ENCODE measurements at places on chromosomes 6 and 20.

GRCh38 chr6:53044071-53044470 is 21.1 kb upstream of the FBXO9 start:
- peak; percentile 27 for DNase-seq

- no peak for DNase-seq
Observed at GRCh38 chr6:83086751-83087150, 19.3 kb downstream of the DOP1A start.

GRCh38 chr20:9294041-9294440 is 220.3 kb upstream of the LAMP5 start:
- DNase-seq, result no peak

GRCh38 chr6:23173234-23173633 is 603.9 kb downstream of the HDGFL1 start:
- DNase-seq, result no peak

GRCh38 chr6:21885532-21886114 is 292.1 kb downstream of the SOX4 start:
- DNase-seq, result peak; percentile 51

DNA sequence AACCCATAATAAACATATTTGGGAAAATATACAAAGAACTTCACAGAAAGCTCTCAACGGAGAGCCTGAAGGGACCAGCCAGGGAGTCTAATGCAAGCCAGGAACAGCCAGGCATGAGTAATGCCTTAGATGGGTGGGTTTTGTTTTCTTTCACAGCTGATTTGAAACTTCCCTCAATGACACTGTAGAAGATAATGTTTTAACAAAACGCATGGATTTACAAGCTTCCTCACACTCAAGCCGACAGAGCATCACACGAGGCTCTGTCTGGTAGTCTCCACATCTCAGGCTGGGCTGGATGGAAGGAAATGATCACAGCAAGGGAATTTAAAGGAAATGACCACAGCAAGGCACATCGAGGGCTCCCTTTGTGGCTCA is 113.9 kb downstream of the GMPR start:
- no peak for DNase-seq

DNA sequence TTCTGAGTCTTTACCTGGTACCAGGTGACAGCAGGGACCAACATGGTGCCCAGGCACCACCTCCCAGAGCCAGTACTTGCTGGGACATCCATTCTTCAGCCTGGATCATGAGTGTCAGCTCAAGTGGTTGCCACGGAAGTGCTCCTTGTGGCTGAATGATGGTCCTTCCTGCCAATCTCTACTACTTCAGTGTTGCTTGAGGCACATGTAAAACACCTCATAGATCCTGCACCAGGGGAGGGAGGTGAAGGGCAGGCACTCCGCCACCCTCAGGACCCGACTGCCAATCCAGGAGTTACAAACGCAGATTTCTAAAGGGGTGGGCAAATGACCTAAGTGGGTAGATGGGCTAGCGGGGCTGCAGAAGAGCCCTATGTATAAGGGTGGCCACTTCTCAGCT is 226.0 kb downstream of the PREX1 start:
- no peak for DNase-seq

- no peak for DNase-seq
Observed at GRCh38 chr20:6123649-6124014, 802 bp upstream of the FERMT1 start.

GRCh38 chr20:63120808-63121090 is 95.2 kb downstream of the YTHDF1 start:
- no peak for DNase-seq

GRCh38 chr20:11880680-11881079 is 37.0 kb upstream of the BTBD3 start:
- DNase-seq, result no peak

DNA sequence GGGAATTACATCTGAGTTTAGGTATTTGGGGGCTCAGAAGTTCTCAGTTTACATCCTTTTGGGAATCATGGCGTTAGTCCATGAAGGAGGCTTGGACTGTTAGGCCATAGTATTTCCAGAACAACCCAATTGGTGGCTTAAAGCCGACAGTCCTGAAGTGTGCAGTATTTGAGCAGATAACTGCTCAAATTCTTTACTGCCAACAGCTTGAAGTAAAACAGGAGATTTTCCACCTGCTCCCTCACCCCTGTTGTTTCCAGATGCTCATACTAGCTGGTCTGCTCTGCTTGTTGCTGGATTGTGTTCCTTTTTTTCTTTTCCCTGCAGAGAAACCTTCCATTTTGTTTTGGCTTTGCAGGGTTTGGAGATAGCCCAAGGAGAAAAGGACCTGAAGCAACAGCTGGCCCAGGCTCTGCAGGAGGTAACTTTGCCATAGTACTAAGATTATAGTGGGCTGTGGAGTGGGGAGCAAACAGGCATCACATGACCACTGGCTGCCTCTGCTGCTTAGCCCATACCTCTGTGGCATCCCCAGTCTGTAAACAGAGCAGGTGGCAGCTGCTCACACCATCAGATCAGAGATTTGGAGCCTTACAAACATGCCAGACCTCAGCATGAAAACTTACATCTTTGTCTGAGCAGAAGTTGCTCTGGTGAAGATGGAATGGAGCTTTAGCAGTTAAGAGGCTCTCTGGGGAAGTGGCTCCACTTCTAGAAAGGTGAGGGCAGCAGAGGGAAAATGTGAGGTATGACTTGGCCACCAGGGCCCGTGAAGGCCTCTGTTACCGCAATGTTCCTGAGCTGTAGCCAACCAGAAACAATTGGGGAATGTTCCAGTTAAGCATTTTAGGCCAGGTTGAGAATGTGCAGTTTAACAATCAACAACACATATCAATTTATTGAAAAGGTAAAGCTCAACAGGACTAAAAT is 17.6 kb downstream of the RNF8 start:
- peak; percentile 51 for DNase-seq

DNA sequence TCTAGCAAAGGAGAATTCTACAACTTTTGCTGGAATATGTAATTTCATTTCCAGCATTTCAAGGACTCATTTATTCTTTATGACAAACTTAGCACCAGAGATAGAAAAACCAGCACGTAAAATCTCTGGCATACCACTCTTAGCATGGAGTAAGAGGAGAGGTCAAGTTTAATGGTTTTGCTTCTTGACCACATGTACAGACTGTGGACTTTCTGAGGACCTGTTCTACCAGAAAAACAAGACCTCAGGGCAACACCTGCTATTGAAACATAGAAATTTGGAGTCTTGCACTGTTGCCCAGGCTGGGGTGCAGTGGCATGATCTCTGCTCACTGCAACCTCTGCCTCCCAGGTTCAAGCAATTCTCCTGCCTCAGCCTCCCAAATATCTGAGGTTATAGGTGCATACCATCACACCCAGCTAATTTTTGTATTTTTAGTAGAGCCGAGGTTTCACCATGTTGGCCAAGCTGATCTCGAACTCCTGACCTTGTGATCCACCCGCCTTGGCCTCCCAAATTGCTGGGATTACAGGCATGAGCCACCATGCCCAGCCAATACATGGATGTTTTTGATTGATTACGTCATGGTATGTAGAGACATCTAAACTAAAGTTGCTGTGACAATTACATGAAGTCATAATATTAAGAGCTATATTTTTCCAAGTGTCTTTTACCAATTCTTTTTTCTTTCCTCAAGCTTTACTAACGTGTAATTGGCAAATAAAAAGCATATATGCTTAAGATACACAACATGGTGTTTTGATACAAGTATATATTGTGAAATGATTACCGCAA is 36.1 kb downstream of the CRYBG1 start:
- no peak for DNase-seq

DNA sequence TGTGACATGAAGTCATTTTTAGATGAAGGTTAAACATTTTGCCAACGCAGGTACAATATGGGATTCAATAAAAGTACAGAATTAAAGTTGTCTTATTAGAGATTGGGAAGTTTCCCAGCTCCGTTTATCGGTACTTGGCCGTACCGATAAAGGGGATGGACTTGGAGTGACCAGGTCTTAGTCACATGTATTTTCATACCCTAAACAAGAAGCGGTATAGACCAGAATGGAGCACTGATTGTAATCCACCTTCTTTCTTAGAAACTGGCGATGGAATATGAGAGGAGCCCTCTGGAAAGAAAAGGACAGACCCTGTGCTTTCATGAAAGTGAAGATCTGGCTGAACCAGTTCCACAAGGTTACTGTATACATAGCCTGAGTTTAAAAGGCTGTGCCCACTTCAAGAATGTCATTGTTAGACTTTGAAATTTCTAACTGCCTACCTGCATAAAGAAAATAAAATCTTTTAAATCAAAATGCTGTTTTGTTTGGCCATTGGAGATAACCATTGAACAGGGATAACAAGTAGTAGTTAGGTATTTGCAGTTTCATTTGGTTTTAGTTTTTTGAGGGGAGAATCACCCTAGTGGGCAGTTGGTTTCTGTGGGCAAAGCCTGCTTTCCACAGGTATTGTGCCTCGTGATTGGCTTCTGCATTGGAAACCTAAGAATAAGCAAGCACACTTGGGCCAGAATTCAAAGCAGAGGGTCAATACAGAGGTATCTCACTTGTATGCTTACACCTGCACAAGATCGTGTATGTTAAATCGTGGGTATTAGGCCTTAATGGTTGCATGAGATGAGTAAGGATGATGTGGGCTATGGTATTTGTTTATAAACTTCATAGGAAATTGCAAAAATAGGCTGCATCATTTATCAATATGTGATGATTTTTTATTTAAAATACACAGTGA is 11.2 kb upstream of the ZNFX1 start:
- DNase-seq, result no peak

DNA sequence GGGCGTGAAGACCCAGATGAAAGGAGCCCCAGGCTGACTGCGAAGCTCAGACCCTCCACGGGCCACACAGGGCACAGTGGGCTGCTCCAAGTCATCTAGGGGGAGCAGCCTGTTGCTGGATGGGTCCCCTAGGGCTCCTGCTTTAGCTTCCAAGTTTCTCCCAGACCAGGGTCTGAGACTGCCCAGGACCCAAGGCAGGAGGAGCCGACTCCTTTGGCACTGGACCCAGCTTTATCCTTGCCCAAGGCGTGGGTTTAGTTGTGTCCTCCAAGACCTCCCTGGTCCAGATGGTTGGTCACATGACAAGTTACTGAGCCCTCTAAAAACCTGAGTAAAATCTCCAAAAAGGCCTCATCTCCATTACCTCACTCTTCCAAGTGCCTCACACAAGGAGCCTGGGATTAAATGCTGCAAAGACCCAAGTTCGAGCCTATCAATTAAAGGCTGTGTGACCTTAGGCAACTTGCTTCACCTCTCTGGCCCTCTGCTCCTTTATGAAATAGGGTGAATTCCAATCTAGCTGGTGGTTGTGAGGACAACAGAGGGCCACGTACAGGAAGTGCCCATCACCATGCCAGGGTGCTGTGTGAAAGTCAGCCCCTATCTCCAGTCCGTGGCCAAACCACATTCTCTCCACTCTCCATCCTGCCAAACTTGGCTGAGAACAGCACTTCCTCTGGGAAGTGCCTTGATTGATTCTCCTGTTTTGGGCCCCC is 2.5 kb downstream of the NECAB3 start:
- DNase-seq, result no peak

GRCh38 chr6:74137911-74138310 is 441.9 kb downstream of the CD109 start:
- no peak for DNase-seq

DNA sequence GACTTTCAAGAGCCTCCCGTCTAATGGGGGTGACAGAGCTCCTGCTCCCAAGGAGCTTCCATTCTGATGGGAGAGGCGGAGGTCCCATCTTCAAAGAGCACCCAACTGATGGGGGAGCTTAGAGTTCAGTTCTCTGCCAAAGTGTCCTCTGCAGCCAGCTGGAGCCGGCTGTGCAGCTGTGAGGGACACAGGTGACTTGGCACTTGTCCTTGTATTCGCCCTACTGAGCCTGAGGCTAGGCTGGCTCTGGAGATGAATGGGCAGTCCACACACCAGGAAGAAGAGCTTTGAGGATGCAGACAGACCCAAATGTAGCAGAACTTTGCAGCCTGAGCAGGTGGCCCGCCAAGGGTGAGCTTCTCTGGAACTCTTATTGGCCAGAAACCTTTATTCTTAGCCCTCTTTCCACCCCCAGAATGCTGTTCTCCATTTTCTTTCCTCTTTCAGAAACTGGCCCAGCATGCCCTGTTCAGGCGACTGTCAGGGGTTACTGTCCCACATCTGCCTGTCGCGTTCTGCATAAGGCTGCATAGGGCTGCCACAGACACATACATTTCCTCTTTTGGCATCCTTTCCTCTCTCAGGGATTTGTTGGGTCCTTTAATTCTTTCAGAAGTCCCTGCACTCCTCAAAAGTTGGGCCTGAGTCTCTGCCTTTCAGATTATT is 108.7 kb upstream of the LRFN2 start:
- no peak for DNase-seq

- DNase-seq, result no peak
Observed at GRCh38 chr6:31940256-31940664, 5.6 kb upstream of the CFB start.

GRCh38 chr6:163133691-163134090 is 280.8 kb upstream of the QKI start:
- no peak for DNase-seq

DNA sequence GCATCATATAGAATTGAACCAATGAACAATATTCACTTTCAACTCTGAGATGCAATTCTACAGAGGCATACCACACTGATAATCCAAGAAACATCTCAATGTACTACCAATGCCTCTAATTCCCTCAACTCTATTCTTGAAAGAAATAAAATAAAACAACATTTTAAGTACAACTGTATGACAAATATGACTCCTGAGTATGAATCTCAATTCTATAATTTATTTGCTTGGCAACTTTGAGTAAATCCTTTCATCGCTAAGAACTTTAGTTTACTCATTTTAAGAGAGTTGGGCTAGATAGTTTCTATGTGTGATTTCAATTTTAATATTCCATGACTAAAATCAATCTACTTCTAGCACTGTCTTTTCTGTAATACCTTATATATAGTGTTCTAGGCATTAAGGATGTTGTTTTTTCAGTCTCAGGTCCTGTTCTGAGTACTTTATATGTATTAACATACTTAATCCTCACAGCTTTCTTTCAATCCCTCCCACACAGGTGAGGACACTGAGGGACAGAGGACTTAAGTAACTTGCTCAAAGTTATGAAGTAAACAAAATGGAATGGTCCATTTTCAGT is 33.4 kb downstream of the GOPC start:
- no peak for DNase-seq

GRCh38 chr6:113381959-113382358 is 475.2 kb upstream of the MARCKS start:
- DNase-seq, result peak; percentile 85

- no peak for DNase-seq
Observed at GRCh38 chr20:31605902-31606803, 1.1 kb downstream of the ID1 start.

DNA sequence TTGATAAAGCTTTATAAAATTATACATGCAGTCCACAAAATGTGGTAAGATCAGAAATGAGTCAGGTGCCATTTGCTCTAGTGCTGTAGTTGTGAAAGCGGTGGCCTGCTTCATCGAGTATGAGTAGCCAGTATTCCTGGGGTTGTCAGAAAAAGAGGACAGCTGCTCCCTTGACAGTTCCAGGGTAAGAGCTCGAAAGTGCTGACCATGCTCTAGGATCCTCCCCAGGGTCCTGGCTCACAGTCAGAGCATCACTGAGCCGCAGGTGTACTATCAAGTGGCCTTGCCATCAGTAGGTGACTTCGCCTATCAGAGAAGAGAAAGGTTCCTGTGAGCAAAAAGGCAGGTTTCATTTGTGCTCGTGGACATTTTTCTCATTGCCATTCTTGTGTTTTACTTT is 3.6 kb downstream of the BTBD3 start:
- peak; percentile 93 for DNase-seq
